ENCODE measurements at places on chromosomes 16 and 17.

GRCh38 chr16:85944572-85945423, 45.8 kb downstream of the IRF8 start:
- no peak for DNase-seq

- no peak for DNase-seq
Measured at GRCh38 chr17:35973333-35974260, 7.7 kb downstream of the CCL16 start.

DNA sequence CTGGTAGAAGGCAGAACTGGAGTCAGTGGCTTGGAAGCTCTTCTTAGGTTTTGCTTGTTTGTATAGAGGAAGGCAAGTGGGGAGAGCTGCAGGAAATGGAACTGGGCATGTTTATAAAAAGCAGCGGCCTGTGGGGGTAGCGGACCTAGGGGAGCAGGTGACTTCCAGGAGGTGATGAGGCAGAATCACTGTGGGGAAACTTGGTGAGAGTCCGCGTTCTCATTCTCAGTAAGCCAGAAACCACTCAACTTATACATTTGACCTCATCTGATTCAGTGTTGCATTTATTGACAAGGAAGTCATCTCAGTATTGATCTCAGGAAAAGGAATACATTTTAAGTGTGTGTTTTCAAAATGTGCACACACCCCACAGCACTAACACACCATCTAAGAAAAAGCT, 299.8 kb downstream of the CNTNAP4 start:
- DNase-seq, result no peak

- no peak for DNase-seq
Measured at GRCh38 chr16:85453194-85453678, 159.9 kb upstream of the GSE1 start.

DNA sequence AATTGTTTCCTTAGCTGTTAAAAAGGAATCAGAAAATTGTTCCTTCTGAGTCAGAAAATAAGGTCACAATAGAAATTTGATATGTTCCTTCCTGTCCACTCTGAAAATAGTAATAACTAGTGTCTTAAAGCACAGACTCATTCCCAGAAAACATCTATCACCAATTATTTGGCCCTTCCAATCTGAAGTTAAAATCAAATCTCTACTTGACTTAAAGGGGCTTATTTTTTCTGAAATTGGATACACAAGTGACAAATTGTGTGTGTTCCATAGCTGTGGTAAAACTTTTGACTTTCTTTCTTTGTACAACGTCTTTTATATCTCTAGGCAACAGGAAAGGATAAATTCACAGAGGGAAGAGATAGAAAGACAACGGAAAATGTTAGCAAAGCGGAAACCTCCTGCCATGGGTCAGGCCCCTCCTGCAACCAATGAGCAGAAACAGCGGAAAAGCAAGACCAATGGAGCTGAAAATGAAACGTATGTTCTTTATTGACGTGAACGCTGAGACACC, 54.5 kb upstream of the MRC2 start:
- DNase-seq, result peak; percentile 25

- DNase-seq, result no peak
Measured at GRCh38 chr17:77795685-77796084, 162.8 kb upstream of the TNRC6C start.

- no peak for DNase-seq
Measured at GRCh38 chr17:69335058-69335457, 8.1 kb upstream of the ABCA5 start.

Measured in right hindlimb (tissue), 1 donor.